CD8-positive, alpha-beta memory T cell (primary cell): ENCODE measurements at places on chromosomes 4 and X. TPM values are rescaled to one million over a fixed set of nuclear protein-coding genes. Genes with fewer than 3 reads are reported as not detected.

- DNase-seq: peak; percentile 47
- H3K4me3 ChIP-seq: peak overlapping the region; percentile 78
- H3K36me3 ChIP-seq: peaks cover 14% of the 10 kb centered on the region
- no peaks in the 10 kb centered on the region for H3K27me3 ChIP-seq
- H3K27ac ChIP-seq: peak overlapping the region; percentile 93
Observed at GRCh38 chrX:47218920-47219815, 687 bp downstream of the CDK16 start.

GRCh38 chrX:150051096-150051495 lies 112.8 kb upstream of the EOLA2 start:
- H3K4me3 ChIP-seq: no peak overlapping the region
- no peak for DNase-seq
- no peak overlapping the region for H3K27ac ChIP-seq
- H3K27me3 ChIP-seq: no peaks in the 10 kb centered on the region

The SSX4 gene
- total RNA-seq: not detected

The GAB1 gene
- total RNA-seq: 0.95 TPM

DNA sequence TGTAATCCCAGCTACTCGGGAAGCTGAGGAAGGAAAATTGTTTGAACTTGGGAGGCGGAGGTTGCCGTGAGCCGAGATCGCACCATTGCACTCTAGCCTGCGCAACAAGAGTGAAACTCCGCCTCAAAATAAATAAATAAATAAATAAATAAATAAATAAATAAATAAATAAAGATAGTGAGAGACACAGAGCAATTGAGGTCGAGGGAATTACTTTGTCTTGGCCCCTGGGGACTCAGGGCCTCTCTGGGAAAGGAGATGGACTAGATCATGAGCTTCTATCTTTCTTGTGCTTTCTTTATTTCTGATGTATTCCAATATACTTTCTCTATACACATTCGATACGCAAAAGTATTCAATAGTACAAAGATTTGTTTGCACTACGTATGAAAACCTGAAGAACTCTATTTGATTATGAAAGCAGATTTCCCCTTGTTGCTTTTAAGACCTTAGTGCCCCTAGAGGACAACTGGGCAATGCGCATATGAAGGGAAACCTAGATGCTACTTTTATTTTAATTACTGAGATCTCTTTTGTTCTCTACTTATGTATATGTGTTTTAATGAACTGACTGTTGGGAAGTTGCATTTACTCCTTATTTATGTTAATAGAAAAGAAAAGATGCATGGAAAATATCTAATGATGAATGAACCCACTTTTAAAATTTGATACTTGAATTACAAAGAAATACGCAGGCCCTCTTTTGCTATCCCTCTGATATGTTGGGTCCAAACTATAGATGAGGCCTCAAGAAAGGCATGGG lies 12.8 kb upstream of the ELOVL6 start:
- no peaks in the 10 kb centered on the region for H3K36me3 ChIP-seq
- H3K27me3 ChIP-seq: no peaks in the 10 kb centered on the region
- no peak overlapping the region for H3K27ac ChIP-seq
- H3K4me3 ChIP-seq: no peak overlapping the region
- peak; percentile 46 for DNase-seq
- no peaks in the 10 kb centered on the region for H3K4me1 ChIP-seq

- no peak overlapping the region for H3K4me3 ChIP-seq
- H3K4me1 ChIP-seq: no peaks in the 10 kb centered on the region
- DNase-seq: no peak
- no peaks in the 10 kb centered on the region for H3K27me3 ChIP-seq
- no peak overlapping the region for H3K27ac ChIP-seq
- H3K36me3 ChIP-seq: no peaks in the 10 kb centered on the region
Observed at GRCh38 chrX:27391623-27392022, 71.5 kb downstream of the PPP4R3C start.
